NCI-H510A (cell line): ENCODE measurements at places on chromosomes 6 and 20.

DNA sequence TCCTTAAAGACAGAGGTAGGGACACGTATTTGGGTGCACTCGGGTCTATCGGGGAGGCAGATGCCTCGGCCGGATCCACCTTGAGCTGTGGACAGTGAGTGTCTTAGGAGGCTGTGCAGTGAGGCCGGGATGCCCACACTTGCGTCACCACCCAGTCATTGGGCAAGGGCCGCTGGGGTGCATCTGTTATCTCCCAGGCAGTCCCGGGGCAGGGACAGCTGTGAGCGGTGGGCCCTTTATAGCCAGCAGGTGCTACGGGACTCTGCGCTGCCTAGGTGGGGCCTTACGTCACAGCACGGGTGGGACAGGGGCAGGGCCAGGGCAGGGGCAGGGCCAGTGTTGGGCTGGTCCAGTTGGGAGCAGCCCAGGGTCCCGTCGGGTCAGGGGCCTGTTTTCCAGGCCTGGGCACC, 689 bp upstream of the COL20A1 start:
- DNase-seq, result no peak

DNA sequence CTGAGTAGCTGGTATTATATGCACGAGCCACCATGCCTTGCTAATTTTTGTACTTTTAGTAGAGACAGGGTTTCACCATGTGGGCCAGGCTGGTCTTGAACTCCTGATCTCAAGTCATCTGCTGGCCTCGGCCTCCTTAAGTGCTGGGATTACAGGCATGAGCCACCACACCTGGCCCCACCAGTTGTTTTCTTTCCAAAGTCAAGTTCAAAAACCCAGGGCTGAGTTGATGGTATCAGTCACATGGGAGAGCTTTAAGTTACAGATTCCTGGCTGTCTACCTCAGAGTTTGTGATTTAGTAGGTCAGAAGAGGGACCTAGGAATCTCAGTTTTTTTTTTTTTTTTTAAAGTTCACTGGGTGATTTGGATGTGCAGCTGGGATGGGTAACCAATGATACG, 107.7 kb downstream of the SCP2D1 start:
- no peak for DNase-seq

- DNase-seq, result peak; percentile 81
These were observed 140.8 kb upstream of the PTPN1 start for GRCh38 chr20:50369225-50370035.

GRCh38 chr20:57680934-57681914, 28.6 kb downstream of the PMEPA1 start:
- DNase-seq, result no peak

- peak; percentile 43 for DNase-seq
These were observed at the start of gene COL12A1 for GRCh38 chr6:75205776-75206575. Gene COL12A1 (minus strand): TSS chr6:75206053. CDS start chr6:75202792, 3,261 bp downstream.

DNA sequence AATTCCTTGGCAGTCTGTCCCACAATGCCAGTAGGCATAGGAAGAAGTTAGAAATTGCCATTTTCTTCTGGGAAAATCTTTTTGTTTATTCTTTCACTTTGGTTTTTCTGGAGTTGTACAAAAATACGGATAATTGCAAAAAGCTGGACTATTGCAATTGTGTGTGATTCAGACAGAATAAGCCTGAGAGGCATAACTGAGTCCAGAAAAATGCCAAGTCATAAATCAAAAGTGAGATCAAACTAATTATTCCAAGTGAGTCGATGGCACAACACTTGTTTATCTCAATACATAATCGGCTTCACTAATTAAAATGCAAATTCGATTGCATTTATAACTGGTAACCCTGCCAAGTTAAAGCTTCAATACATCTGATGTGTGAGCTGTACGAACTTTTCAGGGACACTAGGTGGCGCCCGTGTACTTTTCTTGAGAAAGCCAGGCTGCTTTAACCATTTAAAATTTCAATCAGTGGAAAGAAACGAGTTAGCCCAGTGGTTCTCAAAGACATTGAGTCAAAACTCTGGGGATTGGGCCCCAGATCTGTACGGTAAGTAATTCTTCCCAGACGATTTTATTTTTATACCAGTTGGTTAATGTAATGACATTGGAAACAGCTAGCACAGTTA, 102.6 kb downstream of the LAMP5 start:
- peak; percentile 45 for DNase-seq

- DNase-seq, result no peak
These were observed 7.7 kb upstream of the KLHL31 start for GRCh38 chr6:53673162-53673727.

- DNase-seq, result no peak
These were observed 311.9 kb upstream of the PRDM1 start for GRCh38 chr6:105774247-105774646.
